Breast epithelium (tissue), 4 donors: ENCODE measurements at places on chromosomes 3 and 15.

DNA sequence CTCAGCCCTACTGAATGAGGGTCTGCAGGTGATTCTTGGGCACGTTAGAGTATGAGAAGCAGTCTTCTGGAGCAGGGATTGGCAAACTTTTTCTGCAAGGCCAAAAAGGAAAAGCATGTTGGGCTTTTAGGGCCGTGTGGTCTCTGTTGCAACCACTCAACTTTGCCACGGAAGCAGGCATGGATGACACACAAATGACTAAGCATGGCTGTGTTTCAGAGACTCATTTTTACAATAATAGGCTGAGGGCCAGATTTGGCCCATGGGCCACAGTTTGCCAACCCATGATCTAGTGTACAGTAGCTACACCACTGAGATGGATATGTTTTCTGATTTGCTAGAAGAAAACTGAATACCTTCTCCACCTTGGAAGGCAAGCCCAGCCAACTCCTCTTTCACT lies 66.1 kb upstream of the PRICKLE2 start:
- no peaks in the 10 kb centered on the region for H3K36me3 ChIP-seq

- no peak for DNase-seq
- H3K36me3 ChIP-seq = no peaks in the 10 kb centered on the region
- no peak overlapping the region for H3K27ac ChIP-seq
- no peak overlapping the region for H3K4me3 ChIP-seq
Measured at GRCh38 chr15:29107291-29107890, 162.2 kb downstream of the NSMCE3 start.

GRCh38 chr15:48337607-48338006 lies 6.4 kb downstream of the DUT start:
- DNase-seq = no peak
- H3K27me3 ChIP-seq = no peaks in the 10 kb centered on the region
- no peak overlapping the region for H3K4me3 ChIP-seq

DNA sequence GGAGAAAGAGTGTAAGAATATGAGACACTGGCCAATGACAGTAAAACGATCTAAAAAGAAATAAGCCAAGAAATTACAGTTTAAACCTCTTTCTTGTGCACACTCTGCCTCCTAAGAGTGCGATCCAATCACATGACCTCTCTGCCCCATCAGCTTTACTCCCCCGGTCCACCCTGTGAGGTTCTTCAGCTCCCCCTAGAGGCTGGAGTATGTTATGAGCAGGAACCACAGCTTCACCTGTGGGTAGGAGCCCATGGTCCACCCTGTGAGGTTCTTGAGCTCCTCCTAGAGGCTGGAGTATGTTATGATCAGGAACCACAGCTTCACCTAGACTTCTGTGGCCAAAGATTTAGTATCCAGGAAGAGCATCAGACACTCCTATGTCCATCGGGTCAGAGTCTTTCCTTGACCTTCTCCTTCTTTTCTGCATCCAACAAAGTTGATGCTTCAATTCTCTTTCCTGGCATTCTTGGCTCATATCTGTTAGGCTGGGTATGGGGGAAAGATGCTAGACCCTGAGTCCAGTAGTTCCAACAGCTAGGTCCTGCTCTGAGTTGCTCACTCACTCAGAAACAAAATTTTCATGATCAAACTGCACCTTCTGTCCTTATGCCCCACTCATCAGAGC lies 164.0 kb downstream of the MINAR1 start:
- no peaks in the 10 kb centered on the region for H3K36me3 ChIP-seq
- no peaks in the 10 kb centered on the region for H3K4me1 ChIP-seq
- H3K27me3 ChIP-seq = no peaks in the 10 kb centered on the region
- no peak overlapping the region for H3K4me3 ChIP-seq
- DNase-seq = no peak
- no peak overlapping the region for H3K27ac ChIP-seq

- H3K27me3 ChIP-seq = no peaks in the 10 kb centered on the region
- no peaks in the 10 kb centered on the region for H3K4me1 ChIP-seq
- no peaks in the 10 kb centered on the region for H3K36me3 ChIP-seq
Measured at GRCh38 chr3:142445816-142446254, 2.0 kb downstream of the XRN1 start.

DNA sequence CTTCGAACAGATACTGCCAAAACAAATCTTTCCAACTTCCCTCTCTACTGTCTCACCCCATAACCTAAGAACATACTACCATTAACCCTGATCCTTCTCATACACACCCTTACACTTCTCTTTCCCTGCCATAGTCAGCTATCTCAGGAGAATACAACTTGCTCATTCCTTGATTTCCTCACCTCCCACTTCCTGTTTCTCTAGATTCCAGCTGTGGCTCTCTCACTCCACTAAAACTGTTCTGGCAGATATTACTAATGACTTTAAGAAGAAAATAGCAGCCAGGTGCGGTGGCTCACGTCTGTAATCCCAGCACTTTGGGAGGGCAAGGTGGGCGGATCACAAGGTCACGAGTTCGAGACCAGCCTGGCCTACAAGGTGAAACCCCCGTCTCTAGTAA lies 4.6 kb downstream of the LSG1 start:
- H3K4me3 ChIP-seq = no peak overlapping the region
- DNase-seq = no peak
- H3K4me1 ChIP-seq = peaks cover 10% of the 10 kb centered on the region
- no peaks in the 10 kb centered on the region for H3K27me3 ChIP-seq
- no peak overlapping the region for H3K27ac ChIP-seq

DNA sequence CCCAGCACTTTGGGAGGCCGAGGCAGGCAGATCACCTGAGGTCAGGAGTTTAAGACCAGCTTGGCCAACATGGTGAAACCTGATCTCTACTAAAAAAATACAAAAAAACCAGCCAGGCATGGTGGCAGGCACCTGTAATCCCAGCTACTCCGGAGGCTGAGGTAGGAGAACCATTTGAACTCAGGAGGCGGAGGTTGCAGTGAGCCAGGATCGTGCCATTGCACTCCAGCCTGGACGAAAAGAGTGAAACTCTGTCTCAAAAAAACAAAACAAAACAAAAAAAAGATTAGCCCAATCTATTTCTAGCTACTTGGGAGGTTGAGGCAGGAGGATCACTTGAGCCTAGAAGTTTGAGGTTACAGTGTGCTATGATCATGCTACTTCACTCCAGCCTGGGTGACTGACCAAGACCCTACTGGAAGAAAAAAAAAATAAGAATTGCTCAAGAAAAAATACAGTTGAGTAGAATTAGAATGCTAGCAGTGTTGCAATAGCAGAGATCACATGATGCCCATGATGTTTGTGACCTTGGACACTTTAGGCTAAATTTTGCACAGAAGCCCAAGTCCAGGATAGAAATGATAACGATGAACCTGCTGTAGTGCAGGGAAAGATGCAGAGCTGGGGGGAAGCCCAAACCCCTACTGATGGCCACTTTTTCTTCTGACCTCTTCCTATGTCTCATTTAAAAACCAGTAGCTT lies 162.2 kb downstream of the LPP start:
- H3K36me3 ChIP-seq = no peaks in the 10 kb centered on the region
- H3K27ac ChIP-seq = no peak overlapping the region
- H3K4me1 ChIP-seq = no peaks in the 10 kb centered on the region
- H3K27me3 ChIP-seq = no peaks in the 10 kb centered on the region

DNA sequence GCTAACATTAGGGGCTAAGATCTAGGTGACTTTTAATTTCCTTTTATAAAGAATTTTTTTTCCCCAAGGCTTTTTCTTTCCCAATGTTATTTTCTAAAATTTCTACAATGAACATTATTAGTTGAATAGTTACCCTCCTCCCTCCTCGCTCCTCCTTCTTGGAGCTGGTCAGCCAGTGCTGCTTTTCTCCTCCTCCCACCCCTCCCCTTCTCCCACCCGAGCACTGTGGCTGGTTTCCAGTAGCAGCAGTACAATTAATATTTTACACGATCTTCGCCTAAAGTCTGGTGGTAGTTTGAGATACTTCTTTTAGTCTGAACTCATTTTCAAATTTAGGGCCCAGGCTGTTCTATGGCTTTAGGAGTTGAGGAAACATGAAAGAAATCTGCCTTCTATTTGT lies 41.6 kb downstream of the EEFSEC start:
- H3K27ac ChIP-seq = no peak overlapping the region
- no peak for DNase-seq
- no peaks in the 10 kb centered on the region for H3K4me1 ChIP-seq
- H3K4me3 ChIP-seq = no peak overlapping the region
- H3K27me3 ChIP-seq = no peaks in the 10 kb centered on the region

- H3K4me3 ChIP-seq = no peak overlapping the region
- no peak for DNase-seq
- H3K27ac ChIP-seq = no peak overlapping the region
- no peaks in the 10 kb centered on the region for H3K27me3 ChIP-seq
- no peaks in the 10 kb centered on the region for H3K4me1 ChIP-seq
Measured at GRCh38 chr15:49286649-49287404, 116.8 kb downstream of the GALK2 start.

- no peak overlapping the region for H3K4me3 ChIP-seq
- DNase-seq = no peak
- H3K27me3 ChIP-seq = peaks cover 26% of the 10 kb centered on the region
- peaks cover 3% of the 10 kb centered on the region for H3K4me1 ChIP-seq
Measured at GRCh38 chr3:180040966-180041365, 4.2 kb upstream of the PEX5L start.

GRCh38 chr3:83193526-83193925 lies 1432.1 kb upstream of the GBE1 start:
- H3K36me3 ChIP-seq = no peaks in the 10 kb centered on the region
- H3K4me1 ChIP-seq = no peaks in the 10 kb centered on the region
- no peak for DNase-seq
- no peak overlapping the region for H3K4me3 ChIP-seq

- DNase-seq = no peak
- H3K4me3 ChIP-seq = no peak overlapping the region
- H3K4me1 ChIP-seq = no peaks in the 10 kb centered on the region
- H3K27ac ChIP-seq = no peak overlapping the region
- H3K36me3 ChIP-seq = no peaks in the 10 kb centered on the region
Measured at GRCh38 chr3:115336836-115337235, 189.7 kb upstream of the ZBTB20 start.

DNA sequence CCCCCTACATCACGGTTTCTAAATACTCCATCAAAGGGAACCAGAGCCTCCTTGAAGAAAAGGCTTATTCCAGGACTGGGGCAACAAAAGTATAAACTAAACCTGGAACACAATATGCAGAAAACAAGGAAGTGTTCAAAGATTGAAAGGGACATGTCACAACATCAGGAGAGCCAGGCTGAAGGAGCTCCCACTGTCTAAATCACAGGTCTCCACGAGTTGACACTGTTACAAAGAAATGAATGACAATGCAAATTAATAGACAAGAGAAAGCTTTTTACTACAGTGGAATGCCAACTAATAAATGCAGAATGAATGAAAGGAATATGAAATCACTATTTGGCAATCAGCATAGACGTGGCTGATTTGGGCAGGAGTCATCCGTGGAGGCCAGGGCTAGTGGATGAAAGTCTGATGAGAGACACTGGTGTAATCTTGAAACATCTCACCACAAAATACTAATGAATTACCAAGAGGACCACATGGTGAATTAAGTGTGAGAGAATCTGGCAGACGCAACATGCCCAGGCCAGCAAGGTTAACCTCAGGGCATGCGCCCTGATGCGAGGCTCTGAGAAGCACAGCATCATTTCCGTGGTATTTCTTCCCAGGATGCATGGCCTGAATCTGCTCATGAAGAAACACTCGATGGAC lies 123.8 kb upstream of the TJP1 start:
- no peaks in the 10 kb centered on the region for H3K27me3 ChIP-seq
- no peaks in the 10 kb centered on the region for H3K36me3 ChIP-seq
- H3K4me1 ChIP-seq = no peaks in the 10 kb centered on the region
- no peak for DNase-seq
- no peak overlapping the region for H3K27ac ChIP-seq
